Inflammatory macrophage treated with lipopolysaccharide for 4 hours (primary cell): ENCODE measurements at places on chromosomes 11 and 22.

DNA sequence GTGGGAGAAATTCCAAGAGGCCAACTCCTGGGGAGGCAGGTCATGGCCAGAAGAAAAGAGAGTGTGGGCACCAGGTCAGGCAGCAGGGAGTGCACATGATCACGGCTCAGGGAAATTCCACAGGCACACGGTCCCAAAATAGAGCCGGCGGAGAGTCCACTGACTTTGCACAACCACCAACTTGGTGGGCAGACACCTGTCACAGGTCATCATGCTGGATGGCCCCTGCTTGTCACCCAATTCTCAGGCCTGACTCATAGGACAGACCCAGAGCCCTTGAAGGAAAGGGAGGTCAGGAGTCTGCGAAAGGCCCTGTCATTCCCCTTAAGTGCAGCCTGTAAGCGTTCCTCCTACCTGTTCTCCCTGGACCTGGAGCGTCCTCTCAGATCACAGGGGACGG lies 15.8 kb downstream of the APOL2 start:
- no peak for DNase-seq

DNA sequence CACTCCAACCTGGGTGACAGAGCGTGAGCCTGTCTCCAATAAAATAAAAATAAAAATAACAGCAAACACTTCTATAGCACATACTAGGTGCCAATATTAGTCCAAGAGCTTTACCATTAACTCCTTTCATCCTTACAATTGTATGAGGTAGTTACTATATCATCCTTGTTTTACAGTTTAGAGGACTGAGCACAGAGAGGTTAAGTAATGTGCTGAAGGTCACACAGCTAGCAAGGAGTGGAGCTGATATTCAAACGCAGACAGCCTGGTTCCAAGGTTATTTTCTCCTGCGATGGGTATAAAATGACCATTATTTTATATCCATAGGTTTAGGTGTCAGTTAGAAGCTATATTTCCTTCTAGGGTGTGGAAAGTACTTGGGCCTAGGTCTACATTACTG lies 80.7 kb upstream of the LMO1 start:
- DNase-seq = no peak

DNA sequence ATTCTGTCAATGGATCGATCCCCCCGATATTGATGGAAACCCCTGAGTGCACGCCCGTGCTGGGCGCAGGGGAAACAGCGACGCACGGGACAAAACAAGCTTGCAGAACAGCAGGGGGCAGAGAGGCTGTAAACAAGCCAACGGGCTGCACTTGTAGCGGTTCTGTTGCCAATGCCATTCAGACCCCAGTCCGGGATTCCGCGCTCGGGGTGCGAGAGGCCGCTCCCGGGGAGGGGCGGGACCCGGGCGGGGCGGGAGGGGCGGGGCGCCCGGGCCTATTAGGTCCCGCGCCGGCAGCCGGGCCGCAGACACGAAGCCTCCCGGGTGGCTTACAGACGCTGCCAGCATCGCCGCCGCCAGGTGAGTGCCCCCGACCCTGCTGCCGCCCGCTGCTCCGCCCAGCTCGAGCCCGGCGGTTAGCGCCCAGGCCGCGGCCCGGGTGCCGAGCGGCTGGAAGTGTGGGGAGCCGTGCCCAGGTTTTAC lies at the start of gene BIK:
Gene BIK (plus strand): TSS at position 307 of the 483 bp plus-strand sequence. CDS start 13,273 bp downstream, outside the sequence.
- DNase-seq = peak; percentile 40

DNA sequence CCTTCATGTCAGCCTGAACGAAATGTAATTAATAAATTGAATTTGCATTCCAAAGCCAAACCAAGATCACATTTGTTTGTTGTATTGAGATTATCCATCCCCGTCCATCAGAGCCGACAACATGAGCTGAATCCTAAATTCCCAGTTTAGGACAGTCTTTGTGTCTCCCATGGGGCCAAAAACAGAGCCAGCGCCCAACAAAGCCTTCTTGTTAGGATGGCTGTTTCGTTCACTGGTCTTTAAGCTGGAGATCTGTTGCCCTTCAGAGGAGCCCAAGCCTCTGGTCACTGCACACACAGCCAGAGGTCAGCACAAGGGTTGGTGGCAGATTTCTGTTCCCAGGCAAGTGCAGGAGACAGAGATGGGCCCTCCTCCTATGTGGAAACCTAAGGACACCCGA lies 25.8 kb downstream of the DSCAML1 start:
- no peak for DNase-seq

DNA sequence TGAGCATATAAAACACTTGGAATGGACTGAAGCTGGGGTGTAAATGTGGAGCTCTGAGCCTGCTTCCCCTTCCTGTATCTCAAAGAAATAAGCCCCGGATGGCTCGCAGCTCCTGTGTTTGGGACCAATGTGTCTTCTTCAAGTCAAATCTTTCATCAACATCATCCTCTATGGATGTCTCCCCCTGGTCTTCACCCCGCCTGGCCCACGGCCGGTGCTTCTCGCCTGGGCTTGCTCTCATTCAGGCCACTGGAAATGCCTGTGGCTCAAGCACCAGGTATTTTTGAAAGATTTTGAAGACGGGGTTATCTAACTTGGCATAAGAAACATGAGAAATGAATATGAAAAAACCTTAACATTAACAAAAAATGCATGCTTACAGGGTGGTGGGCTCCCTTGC lies 769.8 kb downstream of the BRD1 start:
- no peak for DNase-seq

- no peak for DNase-seq
Observed at GRCh38 chr11:14746857-14747395, 103.3 kb downstream of the PDE3B start.
